ENCODE measurements at places on chromosomes 1 and 21. TPM values are rescaled to one million over a fixed set of nuclear protein-coding genes. Genes with fewer than 3 reads are reported as not detected.

RYR2 gene
- not detected for total RNA-seq

C1orf74 gene
- total RNA-seq, result 1.9 TPM

CYP4X1 gene
- 0.33 TPM for total RNA-seq

PLEKHN1 gene
- 1.3 TPM for total RNA-seq

MAEL gene
- not detected for total RNA-seq

PFDN2 gene
- total RNA-seq, result 63.7 TPM

ADAMTS4 gene
- total RNA-seq, result 28.6 TPM

CYP4A11 gene
- total RNA-seq, result not detected

LCE1A gene
- total RNA-seq, result not detected

NMNAT1 gene
- 4.5 TPM for total RNA-seq

C1orf185 gene
- not detected for total RNA-seq

RAB7B gene
- not detected for total RNA-seq

FAM20B gene
- 23.0 TPM for total RNA-seq

PRAMEF14 gene
- total RNA-seq, result not detected

HES3 gene
- not detected for total RNA-seq

TEX38 gene
- total RNA-seq, result not detected

MSH4 gene
- 0.05 TPM for total RNA-seq

RGS8 gene
- not detected for total RNA-seq

ALX3 gene
- total RNA-seq, result not detected

SPRR1A gene
- total RNA-seq, result not detected

HHAT gene
- 1.7 TPM for total RNA-seq

KCND3 gene
- total RNA-seq, result 0.07 TPM

HRNR gene
- not detected for total RNA-seq

CLCA4 gene
- not detected for total RNA-seq

B4GALT3 gene
- 39.7 TPM for total RNA-seq

KIF26B gene
- total RNA-seq, result 0.15 TPM

OLFML3 gene
- 0.93 TPM for total RNA-seq

SLC2A1 gene
- 65.4 TPM for total RNA-seq

PPIAL4G gene
- not detected for total RNA-seq

GCSAML gene
- total RNA-seq, result not detected

HSD3B1 gene
- not detected for total RNA-seq

C1orf94 gene
- not detected for total RNA-seq

TSPAN1 gene
- 2.5 TPM for total RNA-seq

ZNF593OS gene
- total RNA-seq, result not detected

SLC6A9 gene
- 5.6 TPM for total RNA-seq

RPE65 gene
- total RNA-seq, result not detected

PROK1 gene
- total RNA-seq, result not detected

PDZK1 gene
- total RNA-seq, result not detected

EDARADD gene
- not detected for total RNA-seq

RIMKLA gene
- not detected for total RNA-seq

Data from mammary microvascular endothelial cell (primary cell).